HCEC 1CT (cell line): ENCODE measurements at places on chromosomes 3 and 15.
A peak's percentile ranks its signal among the peaks of the same experiment; 100 is the strongest.

GRCh38 chr15:31080591-31081014 lies 20.9 kb downstream of the TRPM1 start:
- peak; percentile 14 for DNase-seq

- DNase-seq: no peak
Measured at GRCh38 chr15:40463886-40464545, 6.8 kb upstream of the CHST14 start.

GRCh38 chr3:69761896-69762767 lies 22.9 kb downstream of the MITF start:
- peak; percentile 95 for DNase-seq

DNA sequence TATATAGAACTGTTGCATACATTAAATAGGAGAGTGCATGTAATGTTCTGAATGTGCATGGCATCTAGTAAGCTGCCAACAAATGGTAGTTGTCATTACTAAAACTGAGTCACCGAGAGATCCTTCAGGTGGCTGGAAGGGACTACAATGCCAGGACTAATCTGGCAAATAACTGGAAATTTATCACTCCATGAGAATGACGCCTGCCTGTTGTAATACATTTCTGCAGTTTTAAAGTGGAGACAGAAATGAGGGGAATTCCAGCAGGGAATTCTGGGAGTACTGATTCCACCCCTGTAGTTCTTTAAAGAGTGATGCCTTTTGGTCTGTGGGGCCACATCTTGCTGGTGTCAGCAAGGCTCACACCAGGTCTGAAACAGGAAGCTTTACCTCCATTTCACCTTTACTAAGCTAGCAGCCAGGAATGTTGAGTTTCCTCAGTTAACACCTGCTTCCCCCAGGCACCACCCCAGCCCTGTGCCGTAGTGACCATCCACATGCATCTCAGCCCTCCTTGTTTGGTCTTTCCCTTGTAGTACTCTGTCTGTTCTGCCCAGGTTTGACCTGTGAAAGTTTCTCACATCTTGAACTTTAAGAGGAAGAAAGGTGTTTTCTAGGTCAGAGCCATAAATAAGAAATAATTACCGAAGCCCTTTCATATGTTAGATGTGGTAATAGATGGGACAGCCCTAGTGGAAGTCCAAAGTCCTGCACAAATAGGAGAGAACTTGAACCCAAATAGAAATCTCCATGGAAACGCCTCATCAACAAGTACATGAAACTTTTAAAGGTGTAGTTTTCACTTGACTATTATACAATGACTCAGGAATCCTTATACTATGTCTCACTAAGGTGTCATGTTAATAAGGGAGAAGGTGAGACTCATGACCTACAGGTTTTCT lies 56.7 kb upstream of the LMOD3 start:
- no peak for DNase-seq

GRCh38 chr15:49560045-49560444 lies 60.6 kb downstream of the FAM227B start:
- no peak for DNase-seq

DNA sequence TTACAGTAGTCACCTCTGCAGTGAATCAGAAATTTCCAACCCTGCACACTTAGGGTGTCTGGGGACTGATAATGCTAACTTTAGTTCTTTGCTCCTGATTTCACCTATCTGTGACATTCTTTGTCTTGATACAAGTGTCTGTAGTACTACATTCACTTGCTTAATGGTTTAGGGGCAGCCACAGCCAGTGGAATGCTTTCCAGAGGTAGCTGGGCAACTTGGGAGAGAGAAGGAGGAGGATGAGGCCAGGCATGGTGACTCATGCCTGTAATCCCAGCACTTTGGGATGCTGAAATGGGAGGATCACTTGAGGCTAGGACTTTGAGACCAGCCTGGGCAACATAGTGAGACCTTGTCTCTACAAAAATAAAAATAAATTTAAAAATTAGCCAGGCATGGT lies 8.5 kb downstream of the BAHD1 start:
- peak; percentile 41 for DNase-seq

DNA sequence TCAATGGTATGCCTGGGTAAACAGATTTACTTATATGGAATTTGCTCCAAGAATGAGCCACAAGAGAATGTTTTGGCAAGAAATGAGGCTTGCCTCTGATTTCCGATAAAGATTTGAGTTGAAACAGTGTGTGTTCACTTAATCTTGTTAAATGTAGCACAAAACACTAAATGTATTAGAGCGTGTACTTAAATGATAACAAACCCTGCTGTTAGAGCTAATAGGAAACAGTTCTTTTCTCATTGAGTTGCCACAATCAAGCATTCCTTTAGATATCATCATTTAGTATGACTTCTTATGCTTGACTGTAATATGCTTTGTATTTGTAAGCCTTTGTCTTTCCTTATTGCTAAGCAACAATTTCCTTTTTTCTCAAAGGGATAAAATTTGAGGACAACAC lies 353.6 kb upstream of the ZNF717 start:
- DNase-seq: peak; percentile 36

GRCh38 chr15:59550956-59551355 lies 60.6 kb upstream of the GCNT3 start:
- no peak for DNase-seq

DNA sequence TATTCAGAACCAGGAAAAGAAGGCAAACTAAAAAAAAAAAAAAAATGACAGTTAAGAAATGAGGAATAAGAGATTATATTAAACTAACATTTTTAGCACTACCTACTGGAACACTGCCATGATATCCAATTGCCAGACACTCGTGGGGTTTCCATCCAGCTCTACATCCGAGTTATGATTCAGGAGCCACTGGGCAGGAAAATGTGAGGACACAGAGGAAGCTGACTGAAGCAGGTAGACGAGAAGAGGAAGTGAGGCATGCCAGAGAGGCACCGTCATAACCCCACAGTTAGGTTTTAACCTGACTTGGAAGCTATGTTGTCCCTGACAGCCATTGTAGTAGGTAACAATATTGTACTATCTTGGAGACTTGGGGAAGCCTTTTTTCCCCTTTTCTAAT lies 495.0 kb downstream of the NLGN1 start:
- no peak for DNase-seq

DNA sequence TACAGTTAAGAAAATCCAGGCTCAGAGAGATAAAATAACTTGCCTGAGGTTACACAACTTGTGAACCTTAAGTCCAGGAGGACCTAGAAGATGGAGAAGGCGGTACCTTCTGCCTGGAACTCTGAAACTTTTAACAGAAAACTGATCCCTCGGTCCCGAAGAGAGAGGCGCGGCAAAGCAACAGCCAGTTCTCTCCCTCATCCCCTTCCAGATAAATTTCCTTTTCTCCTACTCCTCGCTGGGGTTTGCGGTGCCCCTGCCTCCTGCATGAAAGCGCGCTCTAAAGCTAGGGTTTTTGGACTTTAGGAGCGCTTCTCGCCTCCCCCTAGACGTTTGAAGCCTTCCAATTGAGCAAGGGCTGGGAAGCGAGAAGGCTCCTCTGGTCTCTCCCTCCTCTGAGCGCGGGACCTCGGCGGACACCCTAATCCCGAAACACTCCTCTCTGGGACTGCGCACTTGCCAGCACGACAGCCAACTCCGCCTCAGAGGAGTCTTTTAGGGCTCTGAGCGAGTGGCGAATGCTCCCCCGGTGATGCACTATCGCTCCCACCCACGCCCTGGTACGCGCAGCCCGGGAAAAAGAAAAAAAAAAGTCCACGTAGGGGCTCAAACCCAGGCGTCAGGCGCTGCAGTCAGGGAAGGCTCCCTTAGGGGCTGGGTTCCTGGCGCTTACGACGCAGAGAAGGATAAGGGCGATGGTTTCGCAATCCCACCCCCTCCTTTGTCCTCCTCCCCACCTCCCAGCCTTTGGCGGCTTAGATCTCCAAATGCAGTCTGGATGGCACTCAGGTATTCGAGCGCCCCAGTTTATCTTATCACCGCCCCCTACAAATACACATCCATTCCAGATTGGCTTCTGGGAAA lies 7.9 kb upstream of the EOMES start:
- no peak for DNase-seq

GRCh38 chr15:59933607-59934006 lies 70.5 kb upstream of the FOXB1 start:
- peak; percentile 17 for DNase-seq

DNA sequence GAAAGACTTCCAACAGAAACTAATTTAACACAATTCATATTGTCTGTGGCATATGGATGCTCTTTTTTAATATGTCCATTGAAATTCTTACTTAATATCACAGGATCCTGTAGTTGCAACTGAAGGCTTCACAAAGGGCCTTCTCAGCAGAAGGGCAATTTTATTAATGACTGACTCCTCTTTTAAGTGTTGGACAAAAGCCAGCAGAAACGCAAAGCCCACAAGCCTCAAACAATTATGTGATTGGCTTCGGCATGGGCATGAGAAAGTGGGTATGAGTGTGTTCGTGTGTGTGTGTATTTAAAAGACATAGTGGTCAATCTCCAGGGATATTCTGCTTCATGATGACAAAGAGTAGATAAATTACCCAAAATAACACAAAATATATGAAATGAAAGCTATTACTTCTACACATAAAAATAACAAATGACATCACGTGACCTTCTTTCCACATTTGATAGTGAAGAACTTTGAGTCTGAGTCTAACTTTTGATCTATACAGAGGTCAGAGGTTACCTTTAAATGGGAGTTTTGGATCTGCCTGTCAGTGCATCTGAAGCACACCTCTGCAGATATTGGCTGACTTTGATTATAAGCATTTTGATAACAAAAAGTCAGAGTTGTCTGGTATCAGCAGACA lies 496.9 kb downstream of the CADM2 start:
- DNase-seq: no peak

DNA sequence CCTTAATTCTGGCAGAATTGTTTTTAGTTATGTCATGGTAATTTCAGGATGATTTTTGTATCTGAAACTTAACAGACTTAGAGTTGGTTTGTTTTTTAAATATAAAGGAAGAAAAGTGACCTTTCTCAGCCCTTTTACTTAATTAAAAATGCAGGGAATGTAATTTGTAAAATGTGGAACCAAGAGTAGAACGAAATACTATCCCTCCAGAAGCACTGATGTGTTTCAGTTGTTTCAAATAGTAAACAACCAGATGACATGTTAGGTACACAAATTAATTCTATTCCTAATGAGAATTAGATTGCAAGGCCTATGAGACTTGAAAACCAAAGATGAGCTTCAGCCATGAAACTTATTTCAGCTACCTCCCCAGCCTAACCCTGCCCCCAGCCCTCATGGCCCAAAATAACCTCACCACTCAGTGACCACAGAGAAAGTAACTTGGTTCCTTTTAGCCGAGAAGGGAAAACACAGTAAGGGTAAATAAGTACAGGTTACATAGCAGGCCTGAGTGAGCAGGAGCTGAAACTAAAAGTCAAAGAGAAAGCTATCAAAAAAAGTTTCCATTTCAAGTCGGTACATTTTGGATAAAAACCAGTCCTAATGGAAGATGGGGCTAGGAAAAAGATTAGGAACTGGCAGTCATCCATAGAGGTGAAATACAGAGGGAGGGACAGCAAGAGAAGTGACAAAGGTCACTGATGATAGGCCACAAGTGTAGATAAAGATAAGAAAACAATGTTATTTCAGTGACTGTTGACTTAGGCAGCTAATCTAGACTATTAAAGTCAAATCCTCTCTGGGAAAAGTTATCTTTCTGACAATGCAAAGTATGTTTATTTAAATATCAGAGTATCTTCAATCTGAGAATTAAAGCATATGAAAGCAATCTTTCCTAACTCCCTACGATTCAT lies 23.2 kb downstream of the SENP8 start:
- no peak for DNase-seq

GRCh38 chr3:99407257-99407656 lies 231.1 kb upstream of the COL8A1 start:
- DNase-seq: no peak

DNA sequence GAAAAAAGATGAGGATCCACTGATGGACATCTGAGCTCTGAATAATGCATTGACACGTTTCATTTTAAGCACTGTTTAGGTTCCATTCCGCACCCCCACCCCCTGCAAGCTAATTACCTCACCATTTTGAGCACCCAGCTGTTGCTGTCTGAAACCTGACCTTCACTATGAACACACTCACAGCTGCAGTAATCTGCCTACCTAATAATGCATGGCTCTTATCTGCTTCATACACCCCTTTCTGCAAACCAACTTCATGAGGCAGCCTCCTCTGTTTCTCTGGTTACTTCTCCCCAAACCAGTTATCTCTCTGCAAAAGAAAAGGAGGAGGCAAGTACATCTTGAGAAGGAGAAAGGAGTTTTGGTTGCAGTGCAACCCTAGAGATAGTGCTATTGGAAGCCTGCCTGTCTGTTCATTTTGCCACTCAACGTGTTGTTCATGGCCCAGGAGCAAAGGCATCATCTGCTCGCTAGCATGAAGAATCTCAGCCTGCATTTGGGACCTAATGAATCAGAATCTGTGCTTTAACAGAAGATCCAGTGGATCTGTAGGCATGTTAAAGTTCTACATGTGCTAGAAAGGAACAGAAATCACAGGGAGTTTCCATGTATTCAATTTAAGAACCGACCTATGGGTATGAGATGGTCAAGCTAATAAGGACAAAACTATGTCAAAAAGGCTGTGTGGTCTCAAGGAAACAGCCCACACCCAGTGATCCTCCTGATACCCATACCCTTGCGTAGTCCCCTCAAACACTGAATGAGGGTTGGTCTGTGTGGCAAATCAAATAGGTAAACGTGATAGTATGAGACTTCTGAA lies 87.2 kb downstream of the MB21D2 start:
- no peak for DNase-seq

- DNase-seq: no peak
Measured at GRCh38 chr3:169579116-169579710, 84.3 kb downstream of the MECOM start.

GRCh38 chr3:149705416-149705815 lies 46.9 kb downstream of the COMMD2 start:
- peak; percentile 33 for DNase-seq

- DNase-seq: no peak
Measured at GRCh38 chr3:24364359-24364758, 130.3 kb downstream of the THRB start.

GRCh38 chr3:81041331-81041730 lies 720.1 kb downstream of the GBE1 start:
- DNase-seq: no peak

- peak; percentile 70 for DNase-seq
Measured at GRCh38 chr3:27312044-27312668, 57.0 kb downstream of the NEK10 start.

DNA sequence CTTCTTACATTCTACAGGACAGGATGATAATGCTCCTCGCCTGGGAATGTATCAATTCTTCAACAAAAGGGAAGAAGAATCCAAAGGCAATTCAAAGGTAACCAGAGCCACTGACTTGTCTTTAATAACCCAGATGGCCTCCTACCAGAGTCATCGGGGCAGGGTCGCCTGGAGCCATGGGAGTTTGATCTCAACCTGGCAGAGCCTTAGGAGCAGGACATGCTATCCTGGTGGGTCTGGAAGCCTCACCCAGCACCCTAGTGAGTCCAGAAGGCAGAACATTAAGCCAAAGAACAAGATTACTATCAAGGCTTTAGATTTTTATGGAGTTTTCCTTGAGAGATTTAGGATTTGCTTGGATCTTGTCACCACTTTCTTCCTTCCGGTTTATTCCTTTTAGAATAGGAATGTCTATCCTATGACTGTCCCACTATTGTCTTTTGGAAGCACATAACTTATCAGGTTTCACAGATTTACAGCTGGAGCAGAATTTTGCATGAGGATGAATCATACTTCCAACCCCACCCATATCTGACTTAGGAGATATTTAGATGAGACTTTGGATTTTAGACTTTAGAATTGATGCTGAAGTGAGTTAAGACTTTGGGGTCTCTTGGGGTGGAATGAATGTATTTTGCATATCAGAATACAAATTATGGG lies 330.3 kb upstream of the GOLIM4 start:
- no peak for DNase-seq
